ENCODE measurements at places on chromosomes 5 and 9.

DNA sequence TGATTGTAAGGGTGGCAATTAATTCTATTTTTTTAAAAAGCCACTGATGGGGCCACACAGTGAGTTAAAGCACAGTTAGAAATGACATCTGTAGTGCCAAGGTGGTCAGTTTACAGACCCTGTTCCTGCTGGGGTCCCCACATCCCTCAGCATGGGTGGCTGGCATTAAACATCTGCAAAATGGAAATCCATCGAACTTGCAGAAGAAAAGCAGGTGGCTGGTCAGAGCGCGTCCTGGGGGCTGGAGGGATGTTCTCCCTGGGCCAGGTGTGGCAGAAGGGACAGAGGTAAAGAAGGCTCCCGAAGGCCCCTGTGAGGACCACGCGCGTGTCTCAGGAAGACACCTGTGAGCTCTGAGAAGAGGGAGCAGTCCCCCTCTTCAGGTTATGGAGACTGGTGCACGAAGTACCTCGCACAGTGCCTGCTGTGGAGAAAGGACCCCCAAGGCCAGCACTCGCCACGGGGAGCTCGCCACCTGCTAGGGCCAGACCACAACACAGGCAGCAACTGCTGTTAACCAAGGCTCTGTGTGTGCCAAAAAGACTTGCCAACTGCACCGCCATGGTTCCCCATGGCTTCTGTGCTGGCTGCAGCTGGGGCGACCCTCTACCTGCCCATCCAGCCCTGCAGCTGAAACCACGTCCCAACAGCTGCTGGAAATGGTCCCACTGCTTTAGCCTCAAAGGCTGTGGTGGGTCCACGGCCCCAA is 65.2 kb downstream of the RASGEF1C start:
- DNase-seq = no peak

DNA sequence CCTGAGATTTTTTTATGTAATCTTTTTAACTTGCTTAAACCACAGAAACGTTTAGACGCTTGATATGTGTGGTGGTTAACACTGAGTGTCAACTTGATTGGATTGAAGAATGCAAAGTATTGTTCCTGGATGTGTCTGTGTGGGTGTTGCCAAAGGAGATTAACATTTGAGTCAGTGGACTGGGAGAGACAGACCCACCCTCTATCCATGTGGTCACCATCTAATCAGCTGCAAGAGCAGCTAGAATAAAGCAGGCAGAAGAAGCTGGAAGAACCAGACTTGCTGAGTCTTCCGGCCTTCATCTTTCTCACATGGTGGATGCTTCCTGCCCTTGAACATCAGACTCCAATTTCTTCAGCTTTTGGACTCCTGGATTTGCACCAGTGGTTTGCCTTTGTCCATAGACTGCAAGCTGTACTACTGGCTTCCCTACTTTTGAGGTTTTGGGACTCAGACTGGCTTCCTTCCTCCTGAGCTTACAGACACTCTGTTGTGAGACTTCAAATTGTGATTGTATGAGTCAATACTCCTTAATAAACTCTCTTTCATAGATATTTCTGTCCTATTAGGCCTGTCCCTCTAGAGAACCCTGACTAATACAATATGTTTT is 816.0 kb upstream of the CDH9 start:
- DNase-seq = no peak

GRCh38 chr5:83837265-83837907 is 116.7 kb upstream of the HAPLN1 start:
- no peak for DNase-seq

DNA sequence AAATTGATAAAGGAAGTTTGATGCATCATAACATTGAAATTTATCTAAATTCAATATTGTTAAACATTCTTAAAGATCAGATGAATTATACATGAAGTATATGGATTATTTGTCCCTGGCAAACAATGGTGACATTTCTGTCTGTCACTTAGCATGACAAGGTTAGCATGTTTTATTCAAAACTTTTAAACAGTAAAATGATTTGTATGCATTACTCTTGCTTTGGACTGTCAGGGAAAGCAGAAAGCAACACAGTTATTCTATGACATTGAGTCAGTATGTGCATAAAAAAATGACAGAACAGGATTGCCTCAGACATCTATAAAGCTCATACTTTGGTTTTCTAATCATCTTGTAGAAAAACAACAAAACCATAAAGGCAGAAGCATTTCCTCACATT is 193.7 kb downstream of the IZUMO3 start:
- DNase-seq = no peak

- DNase-seq = no peak
Observed at GRCh38 chr5:68041293-68041692, 174.3 kb upstream of the PIK3R1 start.

GRCh38 chr5:120151181-120151580 is 312.9 kb upstream of the PRR16 start:
- no peak for DNase-seq

DNA sequence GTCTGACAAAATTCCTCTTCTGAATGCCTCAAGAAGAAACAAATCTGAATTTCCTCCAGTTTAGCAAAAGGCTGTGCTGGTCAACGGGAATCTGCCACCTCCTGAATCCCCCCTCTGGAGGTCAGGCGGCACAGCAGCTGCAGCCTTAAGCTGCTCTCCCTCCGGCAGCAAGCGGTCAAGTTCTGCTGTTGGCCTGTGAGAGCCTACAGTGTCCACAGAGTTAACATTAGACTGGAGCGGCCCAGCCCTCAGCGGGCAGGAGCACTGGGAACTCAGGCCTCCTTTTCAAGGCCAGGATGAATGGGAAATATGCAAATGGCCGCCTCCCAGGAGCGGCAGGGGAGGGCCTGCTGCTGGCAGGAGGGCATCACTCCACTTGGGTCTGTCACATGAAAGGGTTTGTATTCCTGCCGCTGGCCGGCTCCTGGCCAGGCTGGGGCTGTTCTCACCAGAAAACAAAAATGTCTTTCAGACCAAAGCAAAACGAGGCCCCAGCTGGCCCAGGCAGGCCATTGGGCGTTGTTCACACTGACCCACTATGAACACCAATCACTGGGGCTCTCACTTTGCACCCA is 8.2 kb downstream of the ACSL6 start:
- no peak for DNase-seq

GRCh38 chr9:126348911-126349550 is 22.4 kb downstream of the MVB12B start:
- DNase-seq = no peak

DNA sequence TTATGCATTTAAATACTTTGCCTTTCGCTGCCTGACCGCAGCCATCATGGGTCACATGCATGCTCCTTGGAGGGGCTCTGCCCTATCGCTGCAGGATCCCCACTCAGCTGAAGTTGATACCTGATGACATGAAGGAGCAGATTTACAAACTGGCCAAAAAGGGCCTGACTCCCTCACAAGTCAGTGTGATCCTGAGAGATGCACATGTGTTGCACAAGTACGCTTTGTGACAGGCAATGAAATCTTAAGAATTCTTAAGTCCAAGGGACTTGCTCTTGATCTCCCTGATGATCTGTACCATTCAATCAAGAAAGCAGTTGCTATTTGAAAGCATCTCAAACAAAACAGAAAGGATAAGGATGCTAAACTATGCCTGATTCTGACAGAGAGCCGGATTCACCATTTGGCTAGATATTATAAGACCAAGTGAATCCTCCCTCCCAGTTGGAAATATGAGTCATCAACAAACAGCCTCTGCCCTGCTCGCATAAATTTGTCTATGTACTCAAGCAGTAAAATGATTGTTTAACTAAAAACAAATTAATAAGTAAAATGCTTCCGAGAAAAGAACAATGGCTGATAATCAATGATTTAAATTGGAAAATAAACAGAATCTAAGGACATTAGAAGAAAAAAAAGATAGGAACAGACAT is 41.6 kb upstream of the PPP2CA start:
- DNase-seq = no peak

GRCh38 chr5:32909207-32909606 is 198.1 kb downstream of the NPR3 start:
- DNase-seq = no peak

DNA sequence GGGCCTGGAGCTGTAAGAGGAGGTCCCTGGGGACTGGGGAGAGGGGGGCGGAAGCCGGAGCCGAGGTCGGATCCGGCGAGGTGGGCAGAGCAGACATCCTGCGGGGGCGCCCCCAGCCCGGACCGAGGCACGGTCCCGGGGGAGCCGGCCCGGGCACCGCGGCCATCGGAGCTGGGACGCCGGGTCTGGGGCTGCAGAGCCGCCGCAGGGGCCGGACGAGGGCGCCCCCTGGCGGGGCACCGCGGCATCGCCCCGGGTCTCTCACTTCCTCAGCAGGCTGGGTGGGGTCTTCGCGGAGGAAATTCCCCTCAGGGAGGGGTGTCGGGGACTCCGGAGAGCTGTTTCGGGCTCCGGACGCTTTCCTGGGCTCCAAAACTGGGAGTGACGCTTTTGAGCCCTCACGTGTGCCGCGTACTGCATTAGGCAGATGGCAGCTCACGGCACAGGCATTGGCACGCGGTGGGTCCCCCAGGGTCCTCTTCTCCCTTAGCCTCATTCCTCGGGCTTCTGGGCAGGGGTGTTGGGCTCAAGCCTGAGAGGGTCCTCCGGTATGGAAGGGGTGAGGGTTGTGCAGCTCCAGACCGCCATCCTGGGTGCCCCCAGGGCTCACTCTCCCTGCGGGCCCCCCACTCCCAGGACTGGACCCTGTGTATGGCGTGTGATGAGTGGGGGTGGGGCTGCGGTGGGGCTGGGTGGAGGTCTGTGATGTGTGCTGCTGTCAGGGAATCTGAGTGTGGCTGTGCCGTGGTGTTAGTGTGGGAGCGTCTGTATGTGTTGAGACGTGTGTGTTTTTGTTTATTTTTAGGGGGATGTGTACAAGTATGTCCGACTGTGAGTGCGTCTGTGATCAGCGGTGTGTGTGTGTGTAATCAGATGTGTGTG is 29.6 kb downstream of the LHX2 start:
- no peak for DNase-seq

GRCh38 chr5:159734366-159734765 is 181.9 kb upstream of the ADRA1B start:
- DNase-seq = no peak

DNA sequence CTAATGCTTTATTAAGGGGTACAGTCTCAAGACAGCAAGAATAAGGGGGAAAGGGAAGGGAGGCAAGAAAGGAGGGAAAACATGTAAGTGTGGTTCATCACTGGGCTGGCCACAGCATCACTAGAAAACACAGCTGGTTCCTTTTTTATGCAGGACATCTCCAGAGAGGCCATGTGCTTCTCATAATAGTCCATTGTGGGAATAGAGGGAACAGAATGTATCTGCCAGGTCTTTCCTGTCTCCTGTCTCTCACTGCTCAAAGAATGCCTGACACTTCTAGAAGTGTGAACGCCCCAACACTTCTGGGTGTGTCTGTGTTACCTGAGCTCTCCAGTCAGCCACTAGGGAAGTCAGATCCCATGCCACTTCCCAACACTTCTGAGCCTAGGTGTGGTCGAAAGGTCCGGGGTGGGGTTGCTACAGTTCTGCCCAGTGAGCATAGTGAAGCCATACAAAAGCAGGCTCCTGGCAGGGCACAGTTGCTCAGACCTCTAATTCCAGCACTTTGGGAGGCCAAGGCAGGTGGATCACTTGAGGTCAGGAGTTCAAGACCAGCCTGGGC is 255.6 kb upstream of the SLC30A5 start:
- no peak for DNase-seq

DNA sequence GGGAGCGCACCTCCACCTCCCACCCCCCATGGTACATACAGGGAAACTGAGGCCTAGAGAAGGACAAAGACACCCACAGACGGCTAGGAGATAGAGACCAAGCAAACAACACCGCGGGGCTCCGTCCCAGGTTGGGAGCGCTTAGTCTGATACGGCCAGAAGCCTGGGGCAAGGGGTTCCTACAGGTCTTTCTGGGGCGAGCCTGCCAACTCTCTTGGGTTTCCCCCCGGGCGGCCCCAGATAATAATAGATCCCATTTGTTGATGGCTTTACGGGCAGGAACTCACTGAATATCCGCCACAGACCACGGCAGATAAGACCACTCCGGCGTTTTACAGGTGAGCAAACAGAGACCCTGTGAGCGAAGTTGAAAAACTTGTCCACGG is 5.0 kb upstream of the EBF1 start:
- no peak for DNase-seq

- DNase-seq = no peak
Observed at GRCh38 chr5:80234116-80234948, 21.5 kb downstream of the SERINC5 start.

GRCh38 chr9:85055506-85056202 is 386.1 kb downstream of the NTRK2 start:
- no peak for DNase-seq

GRCh38 chr5:163342306-163342705 is 95.1 kb upstream of the CCNG1 start:
- DNase-seq = no peak

DNA sequence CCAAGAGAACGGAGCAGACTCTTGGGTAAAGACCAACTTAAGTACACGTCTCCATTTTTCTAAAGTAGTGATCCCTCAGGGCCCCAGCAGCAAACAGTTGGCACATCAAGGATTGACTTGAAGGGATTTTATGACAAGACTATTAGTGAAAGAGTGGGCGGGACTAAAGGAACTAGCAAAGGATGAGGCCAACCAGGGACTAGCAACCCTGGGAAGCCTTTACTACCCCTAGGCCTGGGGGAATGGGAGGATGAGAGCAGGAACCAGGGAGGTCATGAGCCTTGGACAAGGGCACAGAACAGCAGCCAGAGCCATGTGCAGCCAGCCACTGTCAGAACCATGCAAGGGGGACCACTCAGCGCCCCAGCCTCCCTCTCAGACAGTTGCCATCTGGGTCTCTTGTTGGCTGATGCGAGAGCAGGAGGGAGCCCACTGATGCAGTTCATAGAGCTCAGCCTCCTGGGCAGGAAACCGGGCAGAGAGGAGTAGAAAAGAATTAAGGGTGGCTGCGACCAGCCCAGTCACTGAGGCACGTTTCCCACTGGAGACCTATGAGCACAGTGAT is 28.1 kb downstream of the TGFBI start:
- no peak for DNase-seq

DNA sequence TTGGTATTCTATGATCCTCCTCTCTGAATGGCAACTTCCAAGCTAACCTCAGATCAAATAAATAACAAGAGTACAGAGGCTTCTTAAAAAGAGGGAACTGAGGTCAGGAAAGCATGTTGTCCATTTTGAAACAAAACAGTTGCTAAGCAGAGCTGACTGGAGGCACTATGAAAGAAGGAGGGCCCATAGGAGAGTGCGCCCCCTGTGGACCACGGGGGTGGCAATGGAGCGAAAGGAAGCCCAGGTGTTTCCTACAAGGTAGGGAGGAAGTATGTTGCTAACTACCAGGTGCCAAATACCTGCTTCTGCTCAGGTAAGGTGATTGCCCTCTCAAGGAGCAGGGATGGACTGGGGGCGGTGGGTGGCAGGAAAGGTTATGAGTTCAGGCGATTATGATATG is 101.8 kb upstream of the MAST4 start:
- DNase-seq = no peak

DNA sequence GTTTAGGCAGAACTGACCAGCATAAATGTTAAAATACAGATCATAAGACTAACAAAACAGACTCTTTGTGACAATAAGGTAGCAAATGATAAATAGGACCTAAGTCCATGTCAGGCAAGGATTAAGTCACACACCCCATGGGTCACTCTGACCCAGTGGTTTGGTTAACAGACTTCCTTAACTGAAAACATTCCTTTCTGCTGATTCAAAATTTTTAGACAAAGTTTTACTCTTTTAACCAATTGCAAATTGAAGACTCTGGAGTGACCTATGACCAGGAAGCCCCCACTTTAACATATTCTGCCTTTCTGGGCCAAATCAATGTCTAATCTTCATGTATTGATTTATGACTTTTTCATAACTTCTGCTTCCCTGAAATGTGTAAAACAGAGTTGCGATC is 4.9 kb upstream of the NXNL2 start:
- no peak for DNase-seq

Data from stimulated activated CD8-positive, alpha-beta memory T cell treated with anti-CD3 and anti-CD28 coated beads, Interleukin-4, amount 100 ng/mL, for 4 hours (primary cell).